ENCODE measurements at places on chromosomes 3 and 15.
A peak's percentile ranks its signal among the peaks of the same experiment; 100 is the strongest.

DNA sequence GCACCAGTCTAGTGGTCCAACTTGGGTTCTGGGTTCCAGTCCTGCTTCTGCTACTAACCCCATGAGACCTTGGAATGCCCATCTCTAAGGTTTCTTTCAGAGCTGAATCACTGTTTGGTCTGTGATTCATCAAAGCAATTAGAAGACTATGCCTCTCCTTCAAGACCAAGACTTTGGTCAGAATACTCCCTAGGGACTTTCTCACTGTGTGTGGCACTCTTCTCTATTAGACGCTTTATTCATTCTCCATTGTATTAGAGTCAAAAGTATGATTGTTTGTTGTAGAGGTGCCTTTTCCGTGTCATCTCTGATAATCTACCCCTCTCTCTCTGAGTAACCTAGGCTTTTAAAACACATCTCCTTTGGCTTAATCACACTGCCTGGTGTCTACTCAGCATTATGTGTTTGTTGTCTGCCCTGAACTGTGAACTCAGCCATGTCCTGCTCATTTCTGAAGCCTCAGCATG is 90.5 kb downstream of the LPP start:
- no peak for DNase-seq

- DNase-seq, result no peak
Observed at GRCh38 chr15:66803182-66803729, 101.2 kb downstream of the SMAD6 start.

DNA sequence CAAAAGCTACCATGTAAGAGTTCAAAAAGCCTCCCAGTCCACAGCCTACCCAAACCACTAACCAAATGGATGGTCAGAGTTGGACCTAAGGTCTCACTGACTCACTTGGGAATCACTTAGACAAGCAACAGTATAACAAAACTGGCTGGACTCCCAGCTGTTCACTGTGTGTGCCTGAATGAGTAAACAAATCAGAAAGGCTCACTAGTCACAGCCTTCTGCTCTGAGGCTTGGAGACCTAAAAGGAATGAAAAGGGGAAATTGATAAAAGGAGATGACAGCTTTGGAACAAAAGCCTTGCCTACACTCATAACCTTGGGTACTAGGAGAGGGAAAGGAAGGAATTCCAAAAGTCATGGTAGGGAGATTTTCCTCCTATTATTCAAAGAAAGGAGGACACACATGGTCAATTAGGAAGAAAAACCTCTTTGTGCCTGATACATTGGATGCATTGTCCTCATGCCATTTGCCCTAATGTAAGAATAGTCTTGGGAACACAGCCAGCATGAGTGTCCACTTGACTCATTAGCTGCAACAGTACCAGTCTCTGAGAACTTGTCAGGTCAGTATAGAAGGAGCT is 92.3 kb downstream of the FRMD5 start:
- no peak for DNase-seq

- DNase-seq, result no peak
Observed at GRCh38 chr3:186592682-186593081, 20.2 kb upstream of the AHSG start.

DNA sequence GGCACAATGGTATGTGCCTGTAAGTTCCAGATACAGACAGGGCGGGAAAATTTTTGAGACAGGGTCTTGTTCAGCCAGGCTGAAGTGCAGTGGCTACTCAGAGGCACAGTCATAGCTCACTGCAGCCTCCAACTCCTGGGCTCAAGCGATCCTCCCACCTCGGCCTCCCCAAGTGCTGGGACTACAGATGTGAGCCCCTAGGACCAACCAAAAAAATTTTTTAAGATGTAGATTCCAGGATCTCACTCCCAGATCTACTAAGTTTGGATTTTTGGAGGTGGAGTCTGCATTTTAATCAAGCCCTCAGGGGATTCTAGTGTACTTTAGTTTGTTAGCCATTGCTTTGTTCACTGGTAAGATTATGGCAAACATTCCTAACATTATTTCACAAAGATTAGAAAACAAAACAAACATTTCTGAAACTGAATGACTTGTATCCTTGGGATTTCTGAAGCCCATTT is 2.7 kb downstream of the LIPH start:
- no peak for DNase-seq

DNA sequence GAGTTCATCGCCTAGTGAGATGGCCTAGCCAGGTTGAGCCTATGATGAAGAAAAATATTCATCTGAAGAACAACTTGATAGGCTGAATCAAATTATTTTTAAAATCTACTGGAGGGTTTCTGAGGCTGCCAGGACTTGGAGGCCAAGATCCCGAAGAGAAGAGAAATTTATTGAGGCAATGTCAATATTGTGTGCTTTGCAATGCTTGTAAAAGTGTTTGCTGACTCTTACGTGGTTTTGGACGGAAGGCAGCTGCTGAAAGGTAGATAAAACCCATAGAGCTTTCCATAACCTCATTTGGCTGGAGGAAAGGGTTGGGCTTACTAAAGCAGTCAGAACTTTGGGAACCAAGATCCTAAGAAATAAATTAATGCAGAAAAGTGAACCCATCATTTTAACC is 361.0 kb upstream of the IL12A start:
- no peak for DNase-seq

DNA sequence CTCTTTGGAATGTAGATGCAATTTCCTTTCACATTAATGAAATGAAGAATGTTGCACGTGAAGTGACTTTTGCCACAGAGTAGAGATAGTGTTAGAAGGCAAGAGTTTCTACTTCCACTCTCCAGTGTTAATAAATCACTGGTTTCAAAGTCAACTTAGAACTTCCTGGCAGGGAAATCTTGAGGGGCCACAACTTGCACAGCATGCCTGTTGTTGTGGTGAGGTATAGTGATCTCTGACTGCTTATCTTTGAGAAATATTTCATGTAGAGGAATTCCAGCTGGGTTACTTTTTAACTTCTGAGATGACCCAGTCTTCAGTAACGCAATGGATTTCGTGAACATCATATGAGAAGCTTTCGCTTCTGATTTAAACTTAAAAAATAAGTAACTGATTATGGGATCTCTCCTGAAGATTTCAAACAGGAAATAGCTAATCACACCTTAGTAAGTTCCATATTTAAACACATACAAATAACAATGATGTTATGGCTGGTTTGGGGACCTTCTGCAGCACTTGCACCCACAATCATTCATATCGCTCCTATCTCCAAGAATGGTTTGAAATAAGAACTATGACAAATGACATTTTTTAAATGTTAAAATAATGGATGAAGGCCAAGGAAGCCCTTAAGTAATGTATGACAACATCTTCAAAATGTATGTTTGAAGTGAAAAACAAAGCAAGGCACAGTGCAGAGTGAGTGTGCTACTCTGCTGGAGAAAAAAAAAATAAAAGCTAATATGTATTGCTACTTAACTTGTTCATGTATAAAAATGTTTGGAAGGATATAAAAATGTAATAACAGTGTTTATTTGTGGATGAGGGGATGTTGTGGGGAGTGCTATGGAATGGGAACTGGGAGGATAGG is 726.5 kb upstream of the NECTIN3 start:
- no peak for DNase-seq

- no peak for DNase-seq
Observed at GRCh38 chr3:140580746-140581145, 97.1 kb upstream of the TRIM42 start.

GRCh38 chr15:56948764-56949101 is 30.3 kb downstream of the TCF12 start:
- no peak for DNase-seq

- no peak for DNase-seq
Observed at GRCh38 chr3:47482366-47482765, 6.6 kb upstream of the SCAP start.

- DNase-seq, result peak; percentile 3
Observed at GRCh38 chr3:53938645-53939044, 47.0 kb upstream of the SELENOK start.

- no peak for DNase-seq
Observed at GRCh38 chr3:79632842-79633241, 135.0 kb downstream of the ROBO1 start.

DNA sequence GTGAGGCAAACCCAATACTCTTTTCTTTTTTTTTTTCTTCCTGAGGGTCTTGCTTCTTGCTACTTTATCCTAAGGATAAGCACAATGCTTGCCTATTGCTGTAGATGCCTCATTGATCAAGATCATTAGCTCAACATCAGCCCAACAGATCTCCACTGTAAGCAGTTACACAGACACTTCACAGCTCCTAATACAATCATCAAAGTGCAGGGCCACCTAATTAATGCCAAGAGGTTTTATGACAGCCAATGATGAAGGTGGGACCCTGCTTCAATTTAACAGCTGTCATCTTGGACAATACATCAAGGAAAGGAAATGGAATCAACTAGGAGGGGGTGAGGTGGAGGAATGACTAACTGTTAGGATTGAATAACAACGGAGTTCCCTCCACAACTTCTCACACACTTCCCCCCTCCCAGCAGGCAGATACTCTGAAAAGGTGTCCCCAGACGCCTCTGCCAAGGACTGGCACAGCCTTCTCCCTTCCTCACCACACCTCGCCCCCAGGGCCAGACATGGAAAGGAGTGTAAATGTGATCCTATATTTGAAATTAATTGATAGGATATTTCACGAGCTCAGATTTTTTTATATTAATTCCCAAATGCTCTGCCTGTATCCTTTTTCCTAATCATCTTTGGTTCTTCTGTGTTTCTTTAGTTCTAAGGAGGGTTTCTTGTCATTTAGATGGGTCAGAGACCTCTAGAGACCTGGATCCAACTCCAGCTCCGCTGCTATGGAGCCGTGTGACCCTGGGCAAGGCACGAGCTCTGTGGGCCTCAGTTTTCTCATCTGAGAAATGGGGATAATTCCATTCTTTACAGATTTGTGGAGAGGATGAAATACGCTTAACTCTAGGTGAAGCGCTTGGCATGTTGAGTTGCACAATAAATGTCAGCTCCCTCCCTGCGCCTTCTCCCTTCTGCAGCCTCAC is 1.2 kb downstream of the DCLK3 start:
- DNase-seq, result no peak

- no peak for DNase-seq
Observed at GRCh38 chr15:31457631-31458526, 131.2 kb downstream of the KLF13 start.

GRCh38 chr15:35603301-35603700 is 57.3 kb upstream of the DPH6 start:
- DNase-seq, result no peak

DNA sequence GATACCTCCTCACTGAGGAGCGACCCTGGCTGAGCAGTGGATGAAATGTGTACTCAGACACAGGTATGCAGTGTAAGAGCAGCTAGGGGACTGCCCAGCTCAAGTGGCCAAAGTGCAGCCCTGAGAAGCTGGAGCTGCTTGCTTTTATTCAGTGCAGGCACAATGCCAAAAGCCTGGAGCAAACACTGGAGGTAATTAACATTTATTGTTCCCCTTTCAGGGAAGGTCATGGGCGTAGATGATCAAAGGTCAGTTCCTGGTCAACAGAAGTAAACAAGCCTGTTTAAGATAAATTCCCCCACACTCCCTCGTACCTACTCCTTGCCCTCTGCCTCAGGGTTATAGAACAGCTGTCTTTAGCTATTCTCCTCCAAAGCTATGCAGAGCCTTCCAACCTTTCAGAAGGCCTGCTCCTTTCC is 17.5 kb downstream of the PLA2G4F start:
- no peak for DNase-seq

GRCh38 chr3:180403156-180403555 is 198.8 kb upstream of the TTC14 start:
- no peak for DNase-seq

GRCh38 chr15:99983886-99984286 is 250.6 kb upstream of the LYSMD4 start:
- DNase-seq, result no peak

DNA sequence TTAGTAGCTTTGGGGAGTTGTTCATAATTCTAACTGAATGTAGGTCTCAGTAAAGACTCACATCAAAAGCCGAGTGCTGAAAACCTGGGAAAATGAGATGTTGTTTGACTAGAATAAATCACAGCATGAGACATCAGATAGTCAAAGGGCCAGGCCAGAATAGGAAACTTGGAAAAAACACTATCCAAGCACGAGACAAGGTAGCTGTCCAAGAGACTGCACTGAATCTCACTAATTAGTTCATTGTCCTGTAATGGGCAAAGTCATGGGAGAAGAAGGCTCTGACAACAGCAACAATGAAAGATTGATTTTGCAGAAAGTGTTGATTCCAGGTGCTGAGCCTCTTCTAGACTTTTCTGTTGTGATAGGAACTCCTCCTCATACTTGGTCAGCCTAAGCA is 314.2 kb downstream of the ROBO1 start:
- no peak for DNase-seq

DNA sequence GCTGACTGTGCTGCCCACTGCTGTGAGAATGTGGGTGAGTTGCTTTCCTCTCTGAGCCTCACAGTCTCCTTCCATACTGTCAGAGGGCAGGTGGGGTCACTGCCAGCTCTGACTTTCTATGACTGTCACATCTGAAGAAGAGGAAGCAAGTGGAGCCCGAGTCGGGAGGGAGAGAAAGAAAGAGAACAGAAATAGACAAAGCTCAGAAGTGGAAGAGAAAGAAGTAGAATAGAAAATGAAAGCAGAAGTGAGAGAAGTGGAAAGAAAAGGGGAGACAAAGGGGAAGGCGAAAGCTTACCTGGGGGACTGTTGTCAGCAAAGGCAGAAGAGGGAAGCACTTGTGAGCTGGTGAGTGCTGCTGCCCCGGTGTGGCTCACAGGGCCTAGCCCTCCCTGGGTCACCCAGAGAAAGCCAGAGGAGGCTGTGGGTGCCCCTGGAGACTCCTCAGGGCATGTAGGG is 57.9 kb downstream of the EPHB1 start:
- no peak for DNase-seq

GRCh38 chr3:196639483-196640296 is at the start of gene NRROS:
Gene NRROS, plus strand, starts transcription at chr3:196639694. Its CDS starts 14,846 bp downstream, at chr3:196654540.
- peak; percentile 68 for DNase-seq

- no peak for DNase-seq
Observed at GRCh38 chr3:152717252-152717651, 117.7 kb upstream of the P2RY1 start.

- DNase-seq, result no peak
Observed at GRCh38 chr3:52742418-52743041, 28.2 kb downstream of the NEK4 start.

- DNase-seq, result no peak
Observed at GRCh38 chr3:36540888-36541518, 160.7 kb downstream of the STAC start.

- DNase-seq, result no peak
Observed at GRCh38 chr3:71133865-71134264, 449.7 kb downstream of the FOXP1 start.

GRCh38 chr3:66499881-66500575 is 794 bp downstream of the LRIG1 start:
- peak; percentile 52 for DNase-seq

GRCh38 chr15:79640206-79640605 is 208.1 kb downstream of the MINAR1 start:
- DNase-seq, result no peak

- no peak for DNase-seq
Observed at GRCh38 chr15:75834021-75834420, 9.2 kb upstream of the UBE2Q2 start.

GRCh38 chr3:182005219-182005618 is 293.5 kb downstream of the SOX2 start:
- DNase-seq, result no peak

All from stimulated activated CD4-positive, alpha-beta T cell treated with anti-CD3 and anti-CD28 coated beads, Interleukin-4, amount 100 ng/mL, for 1 hour (primary cell).